Stimulated activated CD8-positive, alpha-beta memory T cell treated with anti-CD3 and anti-CD28 coated beads, Interleukin-15, amount 100 ng/mL, for 24 hours (primary cell): ENCODE measurements at places on chromosomes 4 and X.
A peak's percentile ranks its signal among the peaks of the same experiment; 100 is the strongest.

- no peak for DNase-seq
Measured at GRCh38 chrX:155115174-155115819, 44.0 kb downstream of the BRCC3 start.

DNA sequence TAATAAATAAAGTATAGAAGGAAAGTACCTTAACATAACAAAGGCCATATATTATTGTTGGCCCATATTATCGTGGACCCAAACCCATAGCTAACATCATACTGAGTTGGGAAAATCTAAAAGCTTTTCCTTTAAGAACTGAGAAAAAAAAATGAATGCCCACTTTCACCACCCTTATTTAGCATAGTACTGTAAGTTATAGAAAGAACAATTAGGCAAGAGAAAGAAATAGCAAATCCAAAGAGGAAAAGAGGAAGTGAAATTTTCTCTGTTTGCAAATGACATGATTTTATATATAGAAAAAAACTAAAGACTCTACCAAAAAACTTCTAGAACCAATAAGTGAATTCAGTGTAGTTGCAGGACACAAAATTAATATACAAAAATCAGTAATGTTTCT is 1854.6 kb downstream of the PCDH7 start:
- DNase-seq: no peak

GRCh38 chr4:171876636-171877035 is 63.4 kb downstream of the GALNTL6 start:
- DNase-seq: no peak

DNA sequence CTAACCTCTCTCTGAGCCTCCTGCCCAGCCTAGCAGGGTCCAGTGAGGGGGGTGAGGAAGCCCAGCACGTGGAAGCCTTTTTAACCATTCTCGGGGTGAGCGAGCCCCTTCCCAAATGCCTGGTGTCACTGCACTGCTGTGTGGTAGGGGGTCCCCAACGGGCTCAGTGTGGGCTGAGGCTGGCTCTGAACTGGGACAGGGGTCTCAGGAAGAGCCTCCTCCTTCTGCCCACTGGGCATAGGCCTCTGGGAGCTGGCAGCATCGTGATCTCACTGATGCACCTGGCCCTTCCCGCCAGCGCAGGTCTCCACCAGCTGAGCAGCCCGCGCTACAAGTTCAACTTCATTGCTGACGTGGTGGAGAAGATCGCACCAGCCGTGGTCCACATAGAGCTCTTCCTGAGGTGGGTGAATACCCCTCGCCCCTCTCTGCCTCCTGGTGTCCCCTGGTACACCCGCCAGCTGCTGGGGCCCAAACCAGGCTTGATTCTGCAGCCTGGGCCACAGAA is 12.6 kb downstream of the HTRA3 start:
- no peak for DNase-seq

- no peak for DNase-seq
Measured at GRCh38 chr4:111020961-111021360, 398.1 kb upstream of the PITX2 start.

- DNase-seq: peak; percentile 23
Measured at GRCh38 chr4:167021545-167022155, 212.6 kb downstream of the SPOCK3 start.

DNA sequence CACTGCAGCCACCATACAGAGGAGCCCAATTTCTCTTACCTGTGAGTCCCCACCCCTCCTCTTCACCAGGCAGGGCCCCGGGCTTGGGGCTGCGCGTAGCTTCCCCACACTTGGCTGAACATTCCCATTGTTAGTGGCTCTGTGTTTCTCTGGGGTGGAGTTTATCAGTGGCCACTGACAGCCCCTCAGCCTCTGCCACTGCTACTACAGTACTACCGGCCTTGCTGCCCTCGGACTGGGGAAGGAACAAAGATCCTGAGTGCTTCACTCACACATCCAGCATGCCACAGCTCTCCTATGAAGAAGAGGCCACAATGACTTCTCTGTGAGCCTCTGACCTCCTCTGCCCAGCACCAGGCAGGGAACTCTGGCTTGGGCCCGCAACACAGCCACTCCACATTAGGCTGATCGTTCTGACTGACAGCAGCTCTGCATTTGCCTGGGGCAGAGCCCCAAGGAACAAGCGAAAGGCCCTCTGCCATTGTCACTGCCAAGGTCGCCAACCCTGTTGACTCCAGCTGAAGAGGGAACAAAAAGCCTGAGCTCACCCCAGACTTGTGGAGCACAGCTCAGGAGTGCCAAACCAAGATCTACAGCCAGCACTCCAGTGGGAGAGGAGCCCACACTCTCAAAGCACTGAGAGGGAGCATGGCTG is 24.0 kb downstream of the ABCB7 start:
- no peak for DNase-seq

GRCh38 chr4:87375719-87376291 is 15.2 kb downstream of the HSD17B11 start:
- DNase-seq: no peak

DNA sequence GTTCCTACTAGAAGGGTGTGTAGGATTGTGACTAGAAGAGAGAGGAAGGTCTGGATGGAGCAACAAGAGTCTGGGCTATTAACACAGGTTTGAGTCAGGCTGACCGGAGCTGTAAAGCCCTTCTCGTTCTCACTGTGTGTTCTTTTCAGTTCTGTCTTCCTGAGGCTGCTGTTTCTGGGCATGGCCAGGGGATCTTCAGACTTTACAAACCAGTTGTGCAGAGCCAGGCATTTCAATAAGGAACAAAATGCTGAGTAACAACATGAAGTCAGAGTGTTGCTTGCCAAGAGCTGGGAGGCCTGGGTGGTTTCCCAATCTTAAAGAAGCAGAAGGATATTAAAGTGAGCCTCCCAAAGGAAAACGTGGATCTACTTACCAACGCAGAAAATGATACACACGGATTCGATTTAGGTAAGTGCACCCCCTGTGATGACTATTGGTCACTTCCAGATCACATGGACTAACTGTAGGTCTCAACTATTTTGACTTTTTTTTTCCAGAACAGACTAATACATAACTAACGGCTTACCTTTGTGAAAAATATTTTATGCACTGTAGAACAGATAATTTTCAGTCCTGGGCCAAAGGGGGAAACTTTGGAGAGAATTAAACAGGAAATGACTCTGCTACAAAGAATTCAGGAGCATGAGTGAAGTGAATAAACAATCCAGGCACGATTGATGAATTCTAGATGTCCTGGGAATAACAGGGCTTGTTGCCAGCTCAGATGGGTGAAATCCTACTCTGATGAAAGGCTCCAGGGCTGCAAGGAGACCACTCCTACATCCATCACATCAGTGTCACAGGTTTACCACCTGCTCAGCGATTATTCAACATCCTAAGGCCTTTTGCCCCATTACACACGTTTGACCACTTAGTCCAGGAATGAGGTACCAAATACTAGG is 94.5 kb downstream of the ANXA3 start:
- no peak for DNase-seq

DNA sequence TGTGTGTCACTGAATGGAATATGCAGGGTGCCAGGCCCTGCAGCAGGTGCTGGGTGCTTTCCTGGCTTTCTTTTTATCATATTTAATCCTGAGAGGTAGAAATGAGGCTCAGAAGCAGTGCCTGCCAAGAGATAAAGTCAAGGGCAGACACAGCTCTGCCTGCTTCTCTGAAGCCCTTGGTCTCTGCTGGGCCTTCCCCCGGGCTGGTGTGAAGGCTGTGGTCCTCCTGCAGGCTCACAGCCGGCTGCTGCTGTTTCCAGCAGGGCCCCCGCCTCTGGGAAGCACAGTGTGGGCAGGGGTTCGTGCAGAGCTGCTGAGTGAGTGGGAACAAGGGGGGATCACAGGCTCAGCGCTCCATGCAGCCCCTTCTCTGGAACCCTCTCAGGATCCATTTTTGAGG is 49.6 kb downstream of the TBC1D14 start:
- DNase-seq: no peak

DNA sequence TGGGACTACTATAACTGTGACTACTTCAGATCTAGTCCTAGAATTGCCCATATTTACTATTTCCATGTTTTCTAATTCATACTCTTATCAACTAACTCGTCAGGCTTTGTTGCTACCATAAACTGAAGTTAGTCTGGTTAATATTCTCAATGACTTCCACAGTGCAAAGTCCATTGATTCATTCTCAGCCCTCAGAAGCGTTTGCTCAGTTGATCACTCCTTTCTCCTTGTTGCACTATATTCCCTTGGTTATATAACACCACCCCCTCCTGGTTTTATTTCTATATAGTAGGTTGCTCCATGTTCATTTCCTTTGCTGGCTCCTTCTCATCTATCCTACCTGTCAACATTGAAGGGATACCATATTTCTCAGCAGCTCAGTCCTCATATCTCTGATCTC is 27.2 kb upstream of the SLC6A14 start:
- no peak for DNase-seq

- no peak for DNase-seq
Measured at GRCh38 chr4:130080872-130081451, 985.0 kb downstream of the C4orf33 start.

DNA sequence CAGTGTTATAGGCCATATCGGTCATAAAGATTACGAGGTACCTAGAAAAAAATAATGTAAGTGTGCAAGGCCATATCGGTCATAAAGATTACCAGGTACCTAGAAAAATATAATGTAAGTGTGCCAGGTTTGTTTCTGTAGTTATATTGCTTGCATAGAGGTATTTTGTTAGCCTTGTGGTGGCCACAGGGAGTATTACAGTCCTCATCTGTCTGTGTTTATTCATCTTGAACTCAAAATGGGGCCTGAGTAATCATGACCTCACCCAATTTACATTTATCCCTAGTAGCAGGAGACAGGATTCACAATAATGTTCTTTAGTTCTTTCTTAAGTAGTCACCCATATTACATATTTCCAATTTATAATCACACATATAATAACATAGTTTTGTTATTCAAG is 459.7 kb downstream of the MID1IP1 start:
- no peak for DNase-seq

DNA sequence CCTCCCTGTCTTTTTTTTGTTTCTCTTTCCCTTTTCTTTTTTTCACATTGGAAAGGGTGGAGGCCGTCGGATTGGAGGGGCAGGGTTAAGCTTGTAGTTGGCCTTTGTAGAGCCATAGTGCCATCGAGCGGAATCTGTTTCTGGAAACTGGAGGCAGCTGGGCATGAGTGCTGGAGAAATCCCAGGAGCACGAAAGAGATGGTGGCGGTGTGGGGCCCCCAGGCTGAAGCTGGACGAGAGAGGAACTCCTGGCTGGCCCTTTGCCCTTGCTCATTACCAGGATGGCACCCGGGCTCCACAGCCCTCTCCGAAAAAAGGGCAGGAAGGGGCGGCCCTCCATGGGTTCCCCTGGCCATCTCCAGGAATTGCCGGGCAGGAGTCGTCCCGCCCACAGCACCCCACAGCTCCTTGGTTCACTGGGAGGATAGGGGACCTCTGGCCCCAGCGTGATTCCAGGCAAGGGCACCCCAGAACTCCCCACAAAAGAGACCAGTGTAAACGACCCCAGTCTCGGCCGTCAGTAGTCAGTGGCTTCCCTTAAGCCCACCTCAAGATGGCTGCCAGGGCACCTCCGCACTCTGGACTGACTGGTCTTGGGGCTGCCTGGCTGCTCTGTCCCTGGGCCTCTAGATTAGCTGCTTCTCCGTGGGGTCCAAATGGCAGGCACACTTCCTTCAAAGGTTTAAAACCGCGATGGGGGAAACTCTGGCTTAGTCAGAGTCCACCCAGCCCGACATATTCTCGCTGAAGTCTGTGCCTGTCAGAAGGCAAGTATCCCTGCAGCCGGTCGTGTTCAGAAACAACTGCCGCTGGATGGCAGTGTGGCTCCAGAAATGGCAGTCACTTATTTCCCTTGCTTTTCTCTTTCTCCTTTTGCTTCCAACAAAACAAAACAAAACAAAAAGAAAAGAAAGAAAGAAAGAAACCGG is 74.1 kb downstream of the NBDY start:
- no peak for DNase-seq

DNA sequence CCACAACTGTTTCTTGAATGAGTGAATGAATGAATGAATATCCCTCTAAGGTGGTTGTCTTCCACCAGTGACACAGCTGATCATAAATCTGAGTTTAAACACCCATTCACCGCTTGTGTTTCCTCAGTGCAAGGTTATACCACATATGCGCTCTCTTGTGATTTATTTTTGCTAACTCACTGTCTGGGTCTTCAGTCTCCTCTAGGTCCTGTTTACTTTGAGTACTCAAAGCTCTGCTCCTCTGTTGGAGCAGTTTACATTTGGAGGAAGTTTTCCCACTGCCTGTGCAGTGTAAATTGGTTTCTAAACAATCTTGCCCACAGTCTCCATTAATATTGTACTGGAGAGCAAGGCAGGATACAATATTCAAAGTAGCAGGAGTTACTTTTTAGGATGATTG is 212.6 kb upstream of the JADE1 start:
- no peak for DNase-seq

DNA sequence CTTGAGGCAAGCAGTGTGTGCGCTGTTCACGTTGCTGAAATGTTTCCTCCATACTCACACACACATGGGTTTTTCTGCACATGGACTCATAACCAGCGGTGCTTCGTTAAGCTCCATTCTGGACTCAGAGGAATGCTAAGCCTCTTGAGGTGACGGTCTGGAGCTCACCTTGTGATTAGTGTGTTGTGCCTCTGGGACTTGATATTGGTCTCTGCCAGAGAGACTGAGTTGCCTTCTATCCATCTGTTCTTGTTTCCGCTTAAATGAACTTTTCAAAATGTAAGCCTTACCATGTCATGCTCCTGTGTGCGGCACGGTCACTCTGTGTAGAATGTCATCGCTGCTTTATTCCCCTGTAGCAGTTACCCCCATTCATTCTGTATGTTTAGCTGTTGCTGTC is 42.5 kb downstream of the ADD1 start:
- DNase-seq: no peak

- no peak for DNase-seq
Measured at GRCh38 chr4:147981305-147981704, 249.4 kb downstream of the ARHGAP10 start.

DNA sequence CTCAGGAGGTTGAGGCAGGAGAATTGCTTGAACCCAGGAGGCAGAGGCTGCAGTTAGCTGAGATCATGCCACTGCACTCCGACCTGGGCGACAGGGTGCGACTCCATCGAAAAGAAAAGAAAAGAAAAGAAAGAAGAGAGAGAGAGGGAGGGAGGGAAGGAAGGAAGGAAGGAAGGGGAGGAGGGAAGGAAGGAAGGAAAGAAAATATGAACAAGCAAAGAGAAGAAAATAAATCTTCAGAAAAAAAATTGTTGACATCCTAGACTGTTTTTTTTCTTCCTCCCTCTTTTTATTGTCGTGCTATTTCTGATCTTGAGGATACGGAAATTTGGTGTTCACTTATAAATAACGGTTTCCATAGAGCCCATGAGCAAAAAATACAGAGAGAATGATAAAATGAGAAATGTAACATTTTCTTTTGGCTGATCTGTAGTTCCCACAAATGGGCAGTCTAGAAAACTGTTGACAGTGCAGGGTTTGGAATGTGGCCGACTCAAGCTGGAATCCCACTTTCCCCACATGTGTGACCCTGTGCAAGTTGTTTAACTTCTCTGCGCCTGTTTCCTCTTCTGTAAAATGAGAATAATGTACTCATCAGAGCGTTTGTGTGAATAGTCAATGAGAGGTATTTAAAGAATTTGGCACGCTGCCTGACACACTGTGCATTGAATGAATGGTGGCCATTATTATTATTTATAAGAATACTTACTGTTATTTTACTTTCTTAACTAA is 19.4 kb downstream of the SORBS2 start:
- DNase-seq: no peak
